NCI-H1092 treated with DMSO at 0.1 percent for 48 hours (cell line): ENCODE measurements at places on chromosomes 1 and 21.

DNA sequence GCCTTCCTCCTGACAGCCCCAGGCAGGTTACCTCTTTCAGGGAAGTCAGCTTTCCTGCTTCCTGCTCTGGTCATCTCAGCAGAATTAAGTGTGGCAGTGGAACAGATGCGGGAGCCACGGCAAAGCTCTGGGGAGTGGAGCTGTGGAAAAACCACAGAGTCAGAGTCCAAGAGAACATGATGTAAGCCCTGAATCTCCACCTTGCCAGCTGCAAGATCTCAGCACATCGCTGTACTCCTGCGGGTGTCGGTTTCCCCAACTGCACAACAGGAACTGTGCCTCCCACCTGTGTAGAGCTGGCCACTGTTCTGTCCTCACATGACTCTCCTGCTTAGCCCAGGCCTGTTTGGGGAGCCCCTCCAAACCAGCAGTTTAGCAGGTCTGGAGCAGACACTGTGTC lies 123.7 kb downstream of the MATN1 start:
- no peak for DNase-seq

- DNase-seq = peak; percentile 94
Observed at GRCh38 chr1:67430358-67431155, at the start of gene SERBP1. SERBP1 (minus strand) TSS chr1:67430402; CDS start chr1:67430300, 102 bp downstream.

- DNase-seq = no peak
Observed at GRCh38 chr1:47572731-47573430, 135.0 kb downstream of the FOXD2 start.

GRCh38 chr1:92538413-92539061 lies 51.8 kb upstream of the GFI1 start:
- DNase-seq = no peak

DNA sequence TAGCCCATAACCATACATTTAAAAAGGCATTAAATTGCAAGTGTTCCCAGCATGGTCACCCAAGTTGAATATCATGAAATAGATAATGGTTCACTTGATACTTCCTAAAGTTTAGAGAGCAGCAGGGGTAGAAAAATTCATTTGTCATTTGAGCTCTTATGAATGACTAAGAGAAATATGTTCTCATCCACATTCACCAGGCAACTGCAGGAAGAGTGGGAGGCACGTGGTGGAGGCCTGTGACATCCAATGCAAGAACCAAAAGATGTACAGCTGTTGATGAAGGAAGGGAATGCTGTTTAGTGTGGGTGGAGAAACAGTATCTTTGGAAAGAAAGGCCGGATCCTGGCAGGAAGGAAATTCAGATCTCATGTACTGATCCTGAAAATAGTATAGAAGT lies 473.1 kb downstream of the ADGRL2 start:
- no peak for DNase-seq

- no peak for DNase-seq
Observed at GRCh38 chr1:108142258-108142657, 57.9 kb downstream of the SLC25A24 start.

GRCh38 chr1:201418461-201418860 lies 3.1 kb downstream of the TNNI1 start:
- no peak for DNase-seq

DNA sequence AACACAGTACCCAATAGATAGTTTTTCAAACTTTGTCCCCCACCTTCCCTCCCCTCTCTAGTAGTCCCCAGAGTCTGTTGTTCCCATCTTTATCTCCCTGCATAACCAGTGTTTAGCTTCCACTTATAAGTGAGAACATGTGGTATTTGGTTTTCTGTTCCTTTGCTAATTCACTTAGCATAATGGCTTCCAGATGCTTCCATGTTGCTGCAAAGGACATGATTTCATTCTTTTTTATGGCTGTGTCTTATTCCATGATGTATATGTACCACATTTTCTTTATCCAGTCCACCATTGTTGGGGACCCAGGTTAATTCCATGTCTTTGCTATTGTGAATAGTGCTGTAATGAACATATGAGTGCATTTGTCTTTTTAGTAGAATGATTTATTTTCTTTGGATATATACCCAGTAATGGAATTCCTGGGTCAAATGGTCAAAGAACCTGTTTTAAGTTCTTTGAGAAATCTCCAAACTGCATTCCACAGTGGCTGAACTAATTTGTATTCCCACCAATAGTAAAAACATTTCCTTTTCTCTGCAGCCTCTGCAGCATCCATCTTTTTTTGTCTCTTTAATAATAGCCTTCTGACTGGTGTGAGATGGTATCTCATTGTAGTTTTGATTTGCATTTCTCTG lies 126.0 kb downstream of the AK5 start:
- no peak for DNase-seq

DNA sequence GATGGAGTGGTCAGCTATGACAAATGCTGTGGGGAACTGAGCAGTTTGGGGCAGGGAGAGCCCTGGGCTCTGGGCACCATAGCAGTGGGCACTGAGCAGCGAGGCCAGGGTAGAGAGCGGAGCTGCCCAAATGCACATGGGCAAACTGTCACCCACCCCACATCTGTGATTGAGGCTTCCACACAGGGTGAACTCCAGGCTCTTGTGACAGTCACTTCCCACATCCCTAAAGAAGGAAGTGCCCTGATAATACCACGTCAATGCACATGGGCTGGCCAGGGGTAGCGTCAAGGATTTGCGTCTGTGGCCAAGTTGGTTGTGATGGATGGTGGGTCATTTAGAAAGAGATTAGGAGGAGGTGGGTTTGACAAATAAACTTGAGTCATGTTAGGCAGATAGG lies 2.6 kb upstream of the GUCA2B start:
- DNase-seq = no peak

GRCh38 chr21:34688145-34688544 lies 19.4 kb downstream of the CLIC6 start:
- DNase-seq = no peak

- no peak for DNase-seq
Observed at GRCh38 chr1:224472806-224473205, 38.2 kb upstream of the WDR26 start.

GRCh38 chr1:24966121-24966723 lies 36.1 kb upstream of the RUNX3 start:
- no peak for DNase-seq

DNA sequence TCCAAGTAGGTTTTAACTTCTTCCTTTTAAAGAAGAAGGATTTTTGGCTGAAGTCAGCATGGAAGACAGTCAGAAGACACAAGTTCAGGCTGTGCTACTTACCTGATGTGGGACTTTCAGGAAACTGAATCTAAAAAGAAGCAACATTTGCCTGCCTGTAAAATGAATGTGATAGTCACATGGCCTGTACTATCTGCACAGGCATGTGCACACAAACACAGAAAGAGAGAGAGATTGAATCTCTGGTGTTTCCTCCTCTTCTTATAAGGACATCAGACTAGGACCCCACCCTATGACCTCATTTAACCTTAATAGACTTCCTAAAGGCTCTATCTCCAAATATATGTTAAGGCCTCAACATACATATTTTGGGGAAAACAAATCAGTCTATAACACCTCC lies 542.9 kb downstream of the PLPP3 start:
- DNase-seq = no peak

DNA sequence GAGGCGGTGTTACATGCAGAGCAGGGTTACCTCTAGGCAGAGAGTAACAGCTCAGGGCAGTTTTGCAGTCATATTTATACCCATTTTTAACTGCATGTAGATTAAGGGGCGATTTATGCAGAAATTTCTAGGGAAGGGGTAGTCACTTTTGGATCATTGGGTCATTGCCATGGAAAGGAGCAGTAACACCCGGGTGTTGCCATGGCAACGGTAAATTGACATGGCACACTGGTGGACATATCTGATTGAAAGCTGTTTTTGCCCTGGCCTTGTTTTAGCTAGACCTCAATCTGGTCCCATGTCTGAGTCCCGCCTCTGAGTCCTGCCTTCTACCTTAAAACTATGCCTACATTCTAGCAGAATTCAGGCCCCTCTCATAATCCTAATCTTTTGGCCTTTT lies 11.8 kb upstream of the USP1 start:
- no peak for DNase-seq

DNA sequence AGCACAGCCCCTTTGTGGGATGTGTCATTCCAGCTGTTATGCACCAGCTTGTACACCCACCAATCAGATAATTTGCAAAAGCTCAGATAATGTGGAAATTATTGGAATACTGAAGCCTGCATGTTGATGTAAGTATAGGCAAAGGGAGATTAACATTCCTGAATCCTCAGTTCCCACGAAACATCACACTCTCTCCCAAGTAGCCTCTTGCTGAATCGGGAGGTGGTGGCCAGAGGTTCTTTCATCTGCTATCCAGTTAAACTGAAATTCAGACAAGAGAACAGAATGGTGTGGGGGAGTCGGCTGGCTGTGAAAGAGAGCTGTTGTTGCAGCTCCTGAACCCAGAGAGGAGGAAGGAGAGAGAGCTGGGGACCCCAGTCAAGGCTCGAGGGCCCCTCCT lies 170.9 kb downstream of the ZBTB18 start:
- no peak for DNase-seq

- no peak for DNase-seq
Observed at GRCh38 chr1:55040083-55040932, 960 bp downstream of the PCSK9 start.

- no peak for DNase-seq
Observed at GRCh38 chr21:23017989-23018388, 2019.8 kb downstream of the NCAM2 start.

DNA sequence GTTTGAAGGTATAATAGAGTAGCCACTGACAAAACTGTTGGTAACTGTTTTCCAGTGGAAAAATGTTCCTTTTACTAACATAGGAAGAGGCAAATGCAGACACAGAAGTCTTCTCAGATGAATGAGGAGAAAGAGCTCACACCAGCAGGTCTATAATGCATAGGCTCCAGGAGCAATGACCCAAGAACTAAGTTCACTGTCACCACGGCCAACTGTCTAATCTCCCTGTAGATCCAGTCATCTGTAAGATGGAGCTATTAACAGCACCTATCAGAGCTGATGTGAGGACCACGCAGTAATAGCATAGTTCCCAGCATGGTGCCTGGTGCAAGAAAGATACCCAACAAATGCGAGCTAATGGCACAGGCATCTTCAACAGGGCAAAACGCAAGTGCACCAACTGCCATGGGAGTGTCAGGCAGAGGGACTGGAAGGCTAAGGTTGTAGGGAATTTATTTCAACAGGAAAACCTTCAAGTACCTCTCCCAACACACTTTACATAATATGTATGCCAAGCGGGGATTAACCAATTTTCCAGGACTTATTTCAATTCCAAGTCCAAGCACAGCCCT lies 12.9 kb downstream of the GNB1 start:
- DNase-seq = no peak

DNA sequence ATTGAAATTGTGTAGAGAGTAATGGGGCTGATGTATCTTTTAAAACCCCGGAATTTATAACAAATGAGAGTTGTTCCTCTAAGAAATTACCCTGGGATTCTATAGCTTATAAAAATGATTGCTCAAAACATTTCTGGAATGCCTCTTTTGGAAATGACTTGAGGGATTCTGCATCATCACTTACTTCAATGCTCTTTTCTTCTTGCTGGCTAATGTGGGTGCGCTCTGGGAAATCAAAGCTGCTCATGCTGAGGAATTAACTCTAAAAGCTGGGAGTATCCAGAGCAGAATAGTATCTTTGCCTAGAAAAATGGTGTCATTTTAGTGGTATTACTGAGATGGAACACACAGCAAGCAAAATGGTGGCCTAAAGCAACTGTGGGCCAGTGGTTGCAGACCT lies 23.0 kb upstream of the TBX15 start:
- DNase-seq = no peak

- no peak for DNase-seq
Observed at GRCh38 chr1:53189061-53189460, 7.6 kb upstream of the CPT2 start.

GRCh38 chr1:93603601-93604000 lies 78.0 kb downstream of the BCAR3 start:
- no peak for DNase-seq

DNA sequence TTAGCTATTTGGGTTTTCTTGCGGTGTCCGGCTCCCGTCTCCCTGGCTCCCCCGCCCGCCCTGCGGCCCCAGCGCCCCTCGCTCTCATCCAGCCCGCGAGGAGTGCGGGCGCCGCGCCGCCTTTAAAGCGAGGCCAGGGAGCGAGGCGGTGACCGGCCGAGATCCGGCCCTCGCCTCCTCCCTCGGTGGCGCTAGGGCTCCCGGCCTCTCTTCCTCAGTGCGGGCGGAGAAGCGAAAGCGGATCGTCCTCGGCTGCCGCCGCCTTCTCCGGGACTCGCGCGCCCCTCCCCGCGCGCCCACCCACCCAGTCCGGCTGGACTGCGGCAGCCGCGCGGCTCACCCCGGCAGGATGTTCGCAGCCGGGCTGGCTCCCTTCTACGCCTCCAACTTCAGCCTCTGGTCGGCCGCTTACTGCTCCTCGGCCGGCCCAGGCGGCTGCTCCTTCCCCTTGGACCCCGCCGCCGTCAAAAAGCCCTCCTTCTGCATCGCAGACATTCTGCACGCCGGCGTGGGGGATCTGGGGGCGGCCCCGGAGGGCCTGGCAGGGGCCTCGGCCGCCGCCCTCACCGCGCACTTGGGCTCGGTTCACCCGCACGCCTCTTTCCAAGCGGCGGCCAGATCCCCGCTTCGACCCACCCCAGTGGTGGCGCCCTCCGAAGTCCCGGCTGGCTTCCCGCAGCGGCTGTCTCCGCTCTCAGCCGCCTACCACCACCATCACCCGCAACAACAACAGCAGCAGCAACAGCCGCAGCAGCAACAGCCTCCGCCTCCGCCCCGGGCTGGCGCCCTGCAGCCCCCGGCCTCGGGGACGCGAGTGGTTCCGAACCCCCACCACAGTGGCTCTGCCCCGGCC lies 492 bp downstream of the HLX start:
- DNase-seq = peak; percentile 40

DNA sequence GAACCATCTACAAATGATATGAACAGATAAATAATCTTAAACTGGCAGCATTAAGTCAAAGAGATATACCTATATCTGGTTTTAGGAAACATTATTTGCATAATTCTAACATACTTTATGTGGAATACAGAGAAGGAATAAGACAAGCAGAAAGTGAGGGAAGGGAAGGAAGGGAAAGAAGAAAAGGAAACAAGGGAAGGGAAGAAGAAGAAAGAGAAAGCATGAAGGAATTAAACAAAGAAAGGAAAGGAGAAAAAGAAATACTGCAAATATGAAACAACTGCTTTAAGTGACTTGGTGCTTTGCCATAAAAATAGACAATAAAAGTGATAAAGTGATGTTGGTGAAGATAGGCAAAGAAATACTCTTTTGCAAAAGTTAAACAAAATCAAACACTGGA lies 20.1 kb downstream of the SCMH1 start:
- DNase-seq = no peak

DNA sequence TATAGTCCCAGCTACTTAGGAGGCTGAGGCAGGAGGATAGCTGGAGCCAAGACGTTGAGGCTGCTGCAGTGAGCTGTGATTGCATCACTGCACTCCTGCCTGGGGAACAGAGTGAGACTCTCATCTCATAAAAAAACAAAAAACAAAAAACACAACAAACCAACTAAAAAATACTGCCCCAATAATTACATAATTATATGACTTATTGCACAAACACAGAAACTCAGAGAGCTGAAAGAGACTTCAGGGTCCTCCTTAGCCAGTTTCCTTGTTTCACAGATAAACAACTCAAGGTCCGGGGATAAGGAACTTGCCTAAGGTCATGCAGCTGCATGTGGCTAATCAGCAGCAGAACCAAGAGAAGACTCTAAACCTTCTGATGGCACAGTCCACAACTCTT lies 11.9 kb downstream of the EXTL2 start:
- no peak for DNase-seq

GRCh38 chr1:197666769-197667285 lies 108.5 kb downstream of the DENND1B start:
- no peak for DNase-seq

- no peak for DNase-seq
Observed at GRCh38 chr21:38439426-38439825, 58.9 kb downstream of the ERG start.
